ENCODE measurements at places on chromosomes 1 and 21. TPM values are rescaled to one million over a fixed set of nuclear protein-coding genes. Genes with fewer than 3 reads are reported as not detected.

SPATA46 gene
- not detected for total RNA-seq

CFHR1 gene
- total RNA-seq: not detected

SLC50A1 gene
- total RNA-seq: 13.6 TPM

DNA sequence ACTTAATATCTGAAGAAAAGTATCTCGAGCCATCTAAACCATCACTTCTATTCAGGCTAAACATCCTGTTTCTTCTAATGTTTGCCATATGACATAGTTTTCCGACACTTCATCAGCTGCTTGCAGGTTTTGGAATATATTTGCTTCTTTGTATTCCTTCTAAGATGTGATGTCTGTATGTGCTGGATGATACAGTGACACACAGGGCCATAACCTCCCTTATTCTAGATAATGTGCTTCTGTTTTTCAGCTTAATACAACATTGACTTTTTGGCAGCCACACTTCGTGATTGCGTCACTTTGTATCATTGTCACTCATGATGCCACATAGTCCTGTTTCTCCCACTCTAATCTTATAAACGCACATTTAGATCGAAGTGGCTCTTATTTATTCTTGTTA lies 156.3 kb downstream of the CRB1 start:
- no peak for DNase-seq

- no peak for DNase-seq
Observed at GRCh38 chr1:208219098-208219658, 25.0 kb downstream of the PLXNA2 start.

GRCh38 chr1:195105281-195105680 lies 1503.0 kb downstream of the KCNT2 start:
- no peak for DNase-seq

GRCh38 chr1:2460996-2461751 lies 14.9 kb upstream of the PLCH2 start:
- no peak for DNase-seq

GRCh38 chr1:92299477-92300150 lies 755 bp downstream of the RPAP2 start:
- no peak for DNase-seq

GRCh38 chr1:43274125-43274803 lies 4.5 kb downstream of the TMEM125 start:
- DNase-seq: no peak

DNA sequence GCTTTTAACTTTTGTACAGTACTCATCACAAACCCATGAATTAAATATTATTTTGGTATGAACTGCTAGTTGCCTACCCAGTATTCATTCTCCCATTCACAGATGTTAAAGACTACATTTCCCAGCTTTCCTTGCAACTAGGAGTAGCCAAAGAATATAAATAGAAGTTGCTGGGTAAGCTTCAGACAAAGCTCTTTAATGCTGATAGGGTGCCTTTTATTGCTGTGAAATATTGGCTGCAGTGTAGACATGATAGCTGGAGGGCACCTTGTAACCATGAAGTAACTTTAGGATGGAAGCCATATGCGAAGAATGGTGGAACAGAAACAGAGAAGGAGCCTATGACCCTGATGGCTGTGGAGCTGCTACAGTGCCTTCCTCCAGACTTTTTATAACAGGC lies 16.7 kb downstream of the JUN start:
- DNase-seq: no peak

- DNase-seq: no peak
Observed at GRCh38 chr1:1120866-1121591, 5.1 kb upstream of the C1orf159 start.

DNA sequence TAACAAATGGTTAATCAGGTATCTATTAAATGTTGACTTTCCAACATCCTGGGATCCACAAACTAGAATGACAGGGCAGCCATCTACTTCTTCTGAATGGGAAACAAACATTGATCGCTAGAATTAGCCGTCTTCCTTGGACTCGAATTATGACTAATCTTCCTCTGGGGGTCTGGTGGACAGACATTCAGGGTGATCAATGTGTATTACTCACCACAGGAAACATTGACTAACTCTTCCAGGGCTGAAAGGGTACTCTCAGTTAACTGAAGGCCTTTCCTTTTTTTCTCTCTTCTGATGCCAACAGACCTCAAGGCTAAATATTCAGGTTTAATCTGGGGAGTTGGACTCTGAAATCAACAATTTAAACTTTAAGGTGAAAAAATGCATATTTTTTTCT lies 9.5 kb downstream of the NOL9 start:
- no peak for DNase-seq

DNA sequence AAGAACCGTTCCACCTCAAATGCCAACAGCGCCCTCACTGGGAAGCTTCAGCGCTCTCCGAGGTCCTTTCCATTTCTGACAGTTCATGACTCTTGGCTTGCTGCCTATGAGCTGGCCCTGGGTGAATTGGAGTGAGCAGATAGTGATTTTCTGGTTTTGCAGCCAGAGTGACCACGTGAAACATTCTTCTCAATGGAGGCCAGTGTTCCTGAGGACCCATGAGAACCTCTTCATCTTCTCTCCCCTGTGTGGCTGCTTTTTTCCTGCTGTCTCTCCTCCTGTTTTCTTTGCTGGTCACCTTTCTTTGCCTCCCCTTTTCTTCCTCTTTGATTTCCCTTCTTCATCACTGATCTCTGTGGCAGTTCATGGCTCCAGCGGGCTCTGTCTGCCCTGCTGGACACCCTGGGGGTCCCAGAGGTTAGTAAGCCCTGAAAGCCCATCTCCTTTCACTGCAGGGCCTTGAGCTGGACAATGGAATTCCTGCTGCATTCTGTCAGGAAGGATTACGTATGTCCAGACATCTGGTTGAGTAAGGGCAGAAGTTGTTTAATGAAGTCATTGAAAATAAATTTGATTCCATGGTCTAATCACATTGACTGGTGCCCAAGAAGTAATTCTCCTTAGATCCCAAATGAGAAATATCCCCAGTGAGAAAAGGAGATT lies 29.9 kb downstream of the VASH2 start:
- DNase-seq: no peak

- DNase-seq: no peak
Observed at GRCh38 chr1:197481101-197481500, 213.0 kb downstream of the CRB1 start.

DNA sequence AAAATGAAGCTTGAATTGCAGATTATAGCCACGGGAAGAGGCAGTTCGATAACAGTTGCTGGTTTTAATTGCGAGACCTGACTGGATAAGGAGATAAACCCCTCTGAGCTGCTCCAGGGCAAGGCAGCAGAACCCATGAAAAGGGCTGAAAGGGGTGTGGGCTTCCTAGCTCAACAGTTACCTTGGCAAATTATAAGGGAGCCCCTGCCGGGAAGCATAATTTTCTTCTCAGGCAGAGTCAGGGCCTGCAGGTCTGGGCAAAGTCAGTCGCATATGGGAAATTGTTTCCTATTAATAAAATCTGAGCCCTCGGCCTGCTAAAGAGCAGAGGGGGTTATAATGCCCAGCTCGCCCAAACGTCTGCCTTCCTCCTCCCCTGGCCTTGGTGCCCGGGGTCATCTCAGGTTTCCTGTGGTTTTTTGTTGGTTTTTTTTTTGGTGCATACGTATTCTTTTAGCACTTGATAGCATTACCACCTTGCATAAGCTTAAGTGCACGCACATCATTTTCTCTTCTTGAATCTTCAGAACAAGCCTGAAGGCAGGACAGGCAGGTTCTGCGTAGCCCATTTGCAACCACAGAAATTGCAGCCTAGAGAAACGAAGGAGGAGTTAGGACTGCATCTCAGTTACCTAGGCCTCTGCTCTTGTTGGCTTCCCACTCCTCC lies 33.9 kb upstream of the SELENON start:
- DNase-seq: no peak
